ENCODE measurements at places on chromosomes 7 and 10.

GRCh38 chr7:114670676-114671075 is 251.2 kb upstream of the MDFIC start:
- DNase-seq, result no peak

DNA sequence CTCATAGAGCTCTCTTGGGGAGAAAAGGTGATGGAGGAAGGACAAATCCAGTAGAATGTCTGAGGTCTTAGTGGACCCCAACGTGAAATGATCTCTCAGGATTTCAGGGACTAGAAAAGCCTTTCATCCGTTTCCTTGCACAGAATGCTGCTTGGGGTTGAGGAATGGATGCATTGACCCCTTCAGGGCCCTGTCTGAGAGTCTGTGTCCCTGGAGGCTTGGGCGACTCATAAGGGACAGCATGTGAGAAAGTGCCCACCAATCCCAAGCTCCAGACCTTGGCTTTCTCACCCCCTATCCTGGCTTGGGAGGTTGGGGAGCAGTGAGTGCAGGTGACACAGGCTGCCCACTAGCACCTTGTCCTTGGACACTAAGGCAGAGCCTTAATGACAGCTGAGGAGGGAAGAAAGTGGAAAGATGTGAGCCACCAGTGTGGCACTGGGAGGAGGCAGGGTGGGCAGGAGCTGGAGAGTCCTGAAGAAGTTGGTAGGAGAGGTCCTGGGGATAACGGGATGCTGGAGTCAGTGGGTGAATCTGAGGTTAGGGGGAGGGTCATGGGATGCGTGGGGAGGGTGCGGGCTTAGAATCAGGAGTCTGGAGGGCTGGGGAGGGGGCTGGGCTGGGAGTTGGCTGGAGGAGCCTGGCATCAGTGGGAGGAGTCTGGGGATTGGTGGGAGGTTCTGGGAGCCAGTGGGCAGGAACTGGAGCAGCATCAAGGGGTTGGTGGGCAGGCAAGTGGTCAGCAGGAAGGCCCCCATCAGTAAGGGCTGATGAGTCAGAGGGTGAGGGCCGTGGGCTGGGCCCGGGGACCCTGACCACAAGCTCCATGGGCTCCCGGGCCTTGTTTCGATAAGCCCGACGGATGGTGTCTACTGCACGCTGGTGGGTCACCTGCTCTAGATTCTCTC is 8.6 kb downstream of the LZTS2 start:
- DNase-seq, result no peak

GRCh38 chr7:34298492-34299013 is 359.5 kb upstream of the NPSR1 start:
- DNase-seq, result no peak

- DNase-seq, result no peak
These were observed 13.4 kb upstream of the FIS1 start for GRCh38 chr7:101258243-101258731.

DNA sequence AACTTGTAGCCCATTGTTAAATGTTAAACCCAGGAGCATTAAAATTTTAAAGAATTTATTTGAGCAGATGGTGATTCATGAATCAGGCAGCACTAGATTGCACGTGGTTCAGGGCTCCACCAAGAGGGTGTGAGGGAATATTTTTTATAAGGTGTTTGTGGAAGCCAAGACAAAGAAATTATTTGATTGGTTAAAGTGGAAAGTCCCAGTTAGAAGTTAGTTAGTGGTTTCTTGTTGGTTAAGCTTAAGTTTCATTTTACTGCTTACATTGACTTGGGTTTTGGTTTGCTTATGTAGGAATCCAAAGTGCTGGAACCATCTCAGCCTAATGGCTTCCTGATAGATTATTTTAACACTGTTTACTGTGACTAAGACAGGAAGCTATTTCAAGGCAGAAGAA is 906.2 kb downstream of the LRMDA start:
- DNase-seq, result no peak

All from activated CD4-positive, alpha-beta T cell treated with anti-CD3 and anti-CD28 coated beads for 4 hours (primary cell).